ENCODE measurements at places on chromosomes 1 and 21. TPM values are rescaled to one million over a fixed set of nuclear protein-coding genes. Genes with fewer than 3 reads are reported as not detected.

DNA sequence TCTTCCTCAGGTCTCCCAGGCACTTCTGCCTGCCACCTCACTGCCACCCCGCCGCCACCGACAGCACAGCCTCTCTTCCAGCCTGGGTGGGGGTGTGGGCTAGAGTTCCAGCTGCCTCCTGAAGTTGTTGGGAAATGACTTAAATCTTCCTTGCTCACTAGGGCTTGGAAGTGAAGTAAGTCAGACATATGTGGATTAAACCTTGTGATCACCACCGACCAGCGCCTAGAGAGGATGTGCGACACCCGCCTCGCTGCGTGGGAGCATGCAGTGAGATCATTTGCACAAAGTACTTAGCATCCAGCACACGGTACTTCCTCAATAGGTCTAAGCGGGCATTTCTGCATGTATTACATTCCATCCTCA is 71.4 kb upstream of the FAM20B start:
- DNase-seq: no peak

DNA sequence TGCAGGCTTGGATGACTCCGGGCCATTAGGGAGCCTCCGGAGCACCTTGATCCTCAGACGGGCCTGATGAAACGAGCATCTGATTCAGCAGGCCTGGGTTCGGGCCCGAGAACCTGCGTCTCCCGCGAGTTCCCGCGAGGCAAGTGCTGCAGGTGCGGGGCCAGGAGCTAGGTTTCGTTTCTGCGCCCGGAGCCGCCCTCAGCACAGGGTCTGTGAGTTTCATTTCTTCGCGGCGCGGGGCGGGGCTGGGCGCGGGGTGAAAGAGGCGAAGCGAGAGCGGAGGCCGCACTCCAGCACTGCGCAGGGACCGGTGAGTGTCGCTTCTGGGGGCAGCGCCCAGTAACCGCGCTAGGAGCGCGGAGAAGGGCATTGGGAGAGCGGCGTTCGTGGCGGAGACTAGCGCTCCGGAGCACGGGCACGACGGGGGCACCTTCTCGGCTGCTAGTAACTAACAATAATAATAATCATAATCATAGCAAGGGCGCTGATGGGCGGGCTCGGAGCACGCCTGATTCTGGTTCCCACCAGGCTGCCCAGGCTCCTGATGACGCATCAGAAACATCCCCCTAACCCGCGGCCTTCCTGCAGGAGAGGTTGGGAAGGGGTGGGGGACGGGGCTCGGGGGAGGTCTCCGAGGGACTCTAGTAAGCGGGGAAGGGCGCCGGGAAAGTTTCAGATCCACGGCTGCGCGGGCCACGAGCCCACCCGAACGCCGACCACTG is at the start of gene MX1:
TSS of gene MX1 (plus strand) at position 286 of the 722 bp plus-strand sequence. CDS start 5,832 bp downstream, outside the sequence.
- DNase-seq: peak; percentile 97

- no peak for DNase-seq
These were observed 60.7 kb downstream of the ZNF697 start for GRCh38 chr1:119587341-119587740.

- DNase-seq: no peak
These were observed 75.3 kb downstream of the ZNF648 start for GRCh38 chr1:181985936-181986906.

DNA sequence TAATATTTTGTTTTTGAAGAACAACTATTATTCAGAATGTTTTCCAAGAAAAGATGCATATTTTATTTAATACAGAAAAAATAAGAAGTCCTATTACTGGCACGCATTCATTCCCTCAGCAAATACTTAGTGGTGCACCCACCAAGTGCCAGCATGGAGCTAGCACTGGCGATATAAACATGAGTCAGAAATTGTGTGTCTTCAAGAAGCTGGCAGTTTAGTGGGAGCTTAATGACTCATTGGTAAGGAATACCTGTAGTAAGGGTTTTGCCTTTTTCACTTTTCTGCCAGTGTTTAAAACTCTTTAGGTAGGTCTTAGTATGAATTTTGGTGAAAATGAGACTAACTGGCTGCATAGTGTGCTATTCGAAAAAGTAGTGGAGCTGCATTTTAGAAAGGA is 6.3 kb downstream of the MAGI3 start:
- DNase-seq: no peak

GRCh38 chr1:178119628-178120027 is 25.7 kb downstream of the RASAL2 start:
- DNase-seq: no peak

LAX1 gene
- total RNA-seq: 28.4 TPM

C1orf115 gene
- 0.25 TPM for total RNA-seq

HRNR gene
- not detected for total RNA-seq
